ENCODE measurements at places on chromosomes 7 and 10.

- no peak for DNase-seq
These were observed 110.8 kb downstream of the HIBADH start for GRCh38 chr7:27551803-27552400.

- no peak for DNase-seq
These were observed 190.1 kb upstream of the GDF10 start for GRCh38 chr10:47109906-47110305.

DNA sequence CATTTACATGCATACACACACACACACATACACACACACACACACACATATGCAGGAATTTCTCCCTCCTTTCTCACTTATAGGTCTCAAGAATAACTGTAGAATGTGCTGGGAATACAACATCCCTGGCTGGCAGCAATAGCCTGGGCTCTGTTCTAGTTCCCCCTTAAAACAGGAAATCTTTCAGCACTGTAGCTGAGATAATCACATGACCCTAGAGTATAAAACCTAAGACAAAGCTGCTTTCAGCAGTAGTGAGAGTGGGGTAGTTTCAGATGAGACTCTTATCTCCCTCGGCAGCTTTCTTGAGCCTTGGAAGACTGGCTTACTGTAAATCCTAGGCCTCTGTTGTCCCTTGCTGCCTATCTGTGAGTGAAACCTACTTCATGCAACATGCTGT, 137.4 kb upstream of the AKR1E2 start:
- peak; percentile 17 for DNase-seq

DNA sequence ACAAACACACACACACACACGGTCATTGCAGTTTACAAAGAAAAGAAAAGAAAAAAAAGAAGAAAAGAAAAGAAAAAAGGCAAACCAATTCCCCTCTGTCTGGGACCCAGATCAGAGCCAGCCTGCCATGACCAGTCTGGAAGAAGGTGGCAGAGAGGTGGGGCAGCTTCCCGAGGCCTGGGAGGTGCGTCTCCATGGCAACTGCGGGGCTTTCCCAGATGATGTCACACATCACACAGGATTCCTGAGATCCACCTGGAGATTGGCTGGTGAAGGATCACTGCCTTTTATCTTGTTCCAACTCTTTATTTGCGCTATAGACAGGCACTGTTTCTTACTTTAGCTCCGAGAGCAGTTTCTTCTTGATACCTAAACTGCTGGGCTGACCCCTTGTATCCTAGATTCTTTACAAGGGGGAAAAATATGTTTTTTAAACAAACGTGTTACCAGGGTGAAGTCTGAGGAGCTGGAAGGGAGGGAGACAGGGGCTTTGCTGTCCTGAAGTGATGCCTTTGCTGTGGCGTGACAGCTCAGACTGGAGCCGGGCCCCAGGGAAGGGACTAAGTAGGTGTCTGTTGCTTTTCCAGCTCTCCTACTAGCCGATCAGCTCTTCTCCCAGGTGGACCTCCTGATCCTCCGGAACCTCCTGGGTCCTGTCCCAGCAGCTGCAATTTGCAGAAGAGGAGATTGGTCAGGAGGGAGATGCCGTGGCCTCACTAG, 298.5 kb downstream of the KLF6 start:
- no peak for DNase-seq

DNA sequence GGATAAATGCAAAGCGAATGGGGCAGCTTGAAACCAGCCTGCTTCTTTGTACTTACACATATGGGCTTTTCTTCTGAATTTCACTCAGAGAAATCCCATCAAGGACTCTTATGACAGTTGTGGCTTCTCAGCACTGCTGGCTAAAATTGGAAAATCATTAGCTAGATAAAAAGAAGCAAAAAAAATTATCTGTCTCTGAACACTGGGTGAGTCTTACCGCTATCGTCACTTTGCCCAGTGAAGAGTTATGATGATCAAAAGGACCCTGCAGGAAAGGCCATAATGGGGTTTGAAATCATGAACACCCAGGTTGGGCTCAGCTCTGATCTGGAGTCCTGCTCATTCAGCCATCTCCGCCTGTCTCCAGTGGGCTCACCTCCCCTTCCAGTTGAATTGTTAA, 34.3 kb downstream of the AOAH start:
- DNase-seq: peak; percentile 57

DNA sequence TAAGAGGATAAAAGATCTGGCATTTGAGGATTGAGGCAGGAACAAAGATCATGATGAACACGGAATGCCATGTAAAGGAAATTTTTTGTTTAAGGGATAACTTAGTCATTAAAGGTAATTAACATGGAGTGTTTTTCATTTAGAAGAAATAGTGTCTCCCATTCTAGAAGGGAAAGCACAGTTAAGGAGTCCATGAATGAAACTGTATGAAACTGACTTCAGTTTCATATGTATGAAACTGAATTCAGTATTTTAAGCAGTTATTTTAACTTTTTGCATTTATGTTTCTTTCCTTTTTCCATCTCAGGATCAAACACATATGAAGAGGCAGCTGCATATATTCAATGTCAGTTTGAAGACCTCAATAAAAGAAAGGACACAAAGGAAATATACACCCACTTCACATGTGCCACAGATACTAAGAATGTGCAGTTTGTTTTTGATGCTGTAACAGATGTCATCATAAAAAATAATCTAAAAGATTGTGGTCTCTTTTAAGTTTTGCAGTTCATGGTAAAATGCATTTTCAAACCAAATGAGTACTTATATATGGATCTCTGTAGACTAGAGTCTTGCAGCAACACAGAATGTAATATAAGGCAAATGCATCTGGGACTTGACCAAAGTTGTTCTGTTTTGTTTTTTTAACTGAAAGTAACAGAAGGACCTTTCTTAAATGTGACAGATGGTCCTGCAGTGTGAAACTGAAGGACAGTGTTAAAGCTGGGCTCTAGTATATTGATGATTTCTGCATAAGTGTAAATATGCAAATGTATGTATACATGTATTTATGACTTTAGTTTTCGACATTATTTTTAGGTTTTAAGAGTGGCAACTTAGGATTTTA, 82.6 kb downstream of the GNAI1 start:
- DNase-seq: no peak

DNA sequence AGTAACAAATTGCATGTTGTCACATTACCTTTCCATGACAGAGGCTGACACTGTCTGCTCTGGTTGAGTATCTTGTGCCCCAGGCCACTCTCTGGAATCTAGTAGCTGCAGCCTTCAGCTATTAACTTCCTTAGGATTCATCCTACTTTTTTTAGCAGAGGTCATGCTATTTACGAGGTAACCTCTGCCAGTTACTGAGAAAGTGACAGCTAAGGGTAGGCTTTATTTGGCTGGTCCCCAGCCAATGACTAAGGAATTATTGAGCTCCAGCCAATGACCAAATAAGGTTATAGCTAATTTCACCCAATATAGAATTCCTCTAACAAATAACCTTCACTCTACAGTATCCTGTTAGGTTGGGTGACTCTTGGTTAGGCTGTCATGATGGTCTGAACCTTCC, 1361.7 kb downstream of the XPNPEP1 start:
- no peak for DNase-seq

- DNase-seq: no peak
These were observed 533.7 kb upstream of the IGFBP3 start for GRCh38 chr7:46454816-46455215.

DNA sequence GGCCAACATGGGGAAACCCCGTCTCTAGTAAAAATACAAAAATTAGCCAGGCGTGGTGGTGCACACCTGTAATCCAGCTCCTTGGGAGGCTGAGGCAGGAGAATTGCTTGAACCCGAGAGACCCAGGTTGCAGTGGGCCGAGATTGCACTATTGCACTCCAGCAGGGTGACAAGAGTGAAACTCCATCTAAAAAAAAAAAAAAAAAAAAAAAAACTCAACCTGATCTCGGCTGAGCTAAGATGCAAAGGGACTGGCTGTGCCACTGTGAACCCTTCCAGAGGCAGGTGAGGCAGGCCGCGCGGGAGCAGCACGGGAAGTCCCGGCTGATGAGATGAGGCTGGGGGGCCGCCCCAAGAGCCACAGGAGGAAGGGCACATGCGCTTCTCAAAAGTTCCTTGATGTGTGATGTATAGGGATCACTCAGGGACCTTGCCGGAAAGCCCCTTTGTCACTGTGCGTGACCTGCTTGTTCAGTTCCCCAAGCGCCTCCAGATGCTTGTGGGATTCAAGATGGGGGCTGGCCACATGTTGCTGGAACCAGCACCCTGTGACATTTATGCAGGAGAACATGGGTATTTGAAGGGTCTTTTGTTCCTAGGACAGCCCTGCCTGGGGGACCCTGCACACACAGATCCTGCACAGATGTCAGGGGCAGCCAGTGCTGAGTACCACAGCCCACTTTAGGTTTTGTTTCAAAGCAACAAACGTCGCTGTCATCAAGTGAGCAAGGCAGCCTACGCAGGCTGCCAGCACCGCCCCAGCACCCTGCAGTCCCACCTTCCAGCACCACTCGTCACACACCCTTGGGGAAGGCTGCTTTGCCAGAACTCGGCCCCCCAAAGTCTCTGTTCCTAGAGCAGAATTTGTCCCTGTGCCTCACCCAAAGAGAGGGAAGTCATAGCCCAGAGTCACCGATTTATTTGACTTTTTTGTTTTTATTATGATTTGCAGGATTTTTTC, 74.8 kb upstream of the SH2B2 start:
- DNase-seq: no peak

- DNase-seq: no peak
These were observed 77.3 kb downstream of the GLRX3 start for GRCh38 chr10:130213286-130214080.

DNA sequence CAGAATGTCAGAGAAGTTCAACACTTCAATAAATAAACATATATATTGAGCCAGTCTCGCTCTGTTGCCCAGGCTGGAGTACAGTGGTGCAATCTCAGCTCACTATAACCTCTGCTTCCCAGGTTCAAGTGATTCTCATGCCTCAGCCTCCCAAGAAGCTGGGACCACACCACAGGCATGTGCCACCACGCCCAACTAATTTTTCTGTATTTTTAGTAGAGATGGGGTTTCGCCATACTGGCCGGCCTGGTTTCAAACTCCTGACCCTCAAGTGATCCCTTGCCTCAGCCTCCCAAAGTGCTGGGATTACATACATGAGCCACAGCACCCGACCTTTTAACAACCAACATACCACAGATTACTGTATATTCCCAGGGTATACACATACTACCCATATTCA, 134.2 kb downstream of the JMJD1C start:
- DNase-seq: no peak

GRCh38 chr10:69457771-69458237, 6.5 kb downstream of the TSPAN15 start:
- no peak for DNase-seq

DNA sequence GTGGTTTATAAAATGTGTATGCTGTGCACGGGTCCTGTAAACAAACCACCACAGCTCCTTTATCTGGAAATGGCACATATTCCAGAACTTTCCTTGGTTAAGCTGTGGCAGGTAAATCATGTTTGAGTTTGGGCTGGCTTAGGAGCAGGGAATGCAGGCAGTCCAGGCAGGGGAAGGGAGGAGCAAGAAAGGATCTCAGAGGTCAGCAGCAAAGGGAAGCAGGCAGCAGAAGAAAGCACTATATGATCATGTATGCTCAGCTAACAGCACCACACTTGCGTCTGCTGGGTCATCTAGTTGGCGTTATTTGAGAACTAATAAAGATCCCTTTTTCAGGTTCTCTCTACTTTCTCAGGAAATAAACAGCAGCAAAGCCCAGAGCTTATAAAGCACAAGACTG, 7.8 kb downstream of the ICA1 start:
- DNase-seq: no peak

GRCh38 chr7:4753598-4754432, 21.6 kb upstream of the AP5Z1 start:
- DNase-seq: peak; percentile 58

DNA sequence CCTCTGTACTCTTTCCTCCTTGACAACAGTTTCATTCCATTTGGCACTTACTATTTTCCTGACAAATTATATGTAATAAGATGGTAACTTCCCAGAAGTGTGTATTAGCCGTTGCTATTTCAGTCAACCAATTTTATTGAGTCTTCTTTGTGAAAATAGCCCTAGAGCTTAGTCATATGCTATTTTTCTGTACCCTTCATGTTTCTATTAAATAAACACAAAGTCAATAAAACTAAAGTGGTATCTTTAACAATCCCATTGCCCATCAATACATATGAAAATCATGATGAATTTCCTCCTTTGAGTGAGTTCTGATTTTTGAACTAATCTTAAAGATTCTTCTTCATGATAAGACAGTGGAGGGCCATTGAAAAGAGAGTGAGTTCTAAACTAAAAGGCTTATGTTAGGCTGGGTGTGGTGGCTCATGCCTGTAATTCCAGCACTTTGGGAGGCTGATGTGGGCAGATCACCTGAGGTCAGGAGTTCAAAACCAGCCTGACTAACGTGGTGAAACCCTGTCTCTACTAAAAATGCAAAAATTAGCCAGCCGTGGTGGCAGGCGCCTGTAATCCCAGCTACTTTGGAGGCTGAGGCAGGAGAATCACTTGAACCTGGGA, 5.9 kb upstream of the MYPN start:
- no peak for DNase-seq

GRCh38 chr7:110170841-110171240, 920.1 kb upstream of the LRRN3 start:
- no peak for DNase-seq

DNA sequence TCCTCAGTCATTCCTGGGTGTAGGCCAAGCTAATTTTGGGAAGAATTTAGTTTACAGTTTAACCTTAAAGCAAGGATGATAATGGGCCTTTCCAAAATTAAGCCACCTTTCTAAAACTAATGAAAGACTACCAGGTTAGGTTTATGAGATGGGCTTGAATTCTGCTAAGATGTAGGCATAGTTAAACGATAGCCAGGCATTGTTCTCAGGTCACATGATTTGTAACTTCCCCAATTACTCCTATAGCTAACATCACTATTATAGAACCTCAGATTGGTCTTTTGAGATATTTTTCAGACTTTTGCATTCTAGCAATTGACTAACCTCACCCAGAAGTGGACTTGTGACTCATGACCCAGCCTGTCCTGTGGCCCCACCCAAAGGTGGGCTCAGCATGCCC, 7.0 kb upstream of the NUB1 start:
- no peak for DNase-seq

DNA sequence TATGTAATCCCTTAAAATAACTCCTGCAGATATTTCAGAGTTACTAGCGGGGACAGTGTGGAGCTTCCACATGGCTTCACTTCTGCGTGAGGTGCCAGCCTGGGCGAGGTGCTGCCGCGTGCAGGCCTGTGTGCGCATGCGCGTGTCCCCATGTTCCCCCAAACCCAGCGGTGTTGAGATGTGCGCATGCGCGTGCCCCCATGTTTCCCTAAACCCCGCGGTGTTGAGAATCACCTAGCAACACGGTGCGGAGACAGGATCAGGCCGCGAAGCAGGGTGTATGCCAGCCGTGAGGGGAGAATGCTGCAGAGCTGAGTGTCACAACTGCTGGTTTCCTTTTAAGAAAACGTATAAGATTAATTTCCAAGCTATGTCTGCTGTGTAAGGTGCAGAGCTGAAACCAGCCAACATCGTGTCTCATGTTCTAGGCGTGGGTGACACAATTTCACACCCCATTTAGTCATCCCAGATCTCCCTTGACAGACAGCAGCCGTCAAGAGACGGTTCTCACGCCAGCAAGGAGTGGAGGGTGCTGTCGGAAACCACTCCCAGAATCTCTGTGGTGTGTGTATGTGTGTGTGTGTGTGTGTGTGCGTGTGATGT, 71.9 kb upstream of the ADARB2 start:
- DNase-seq: no peak

- DNase-seq: no peak
These were observed 7.9 kb upstream of the IDI2 start for GRCh38 chr10:1033601-1034000.
